Adrenal gland (tissue), 19 donors: ENCODE measurements at places on chromosomes 2 and 18. TPM values are rescaled to one million over a fixed set of nuclear protein-coding genes. Genes with fewer than 3 reads are reported as not detected.

The ADGRF3 gene
- total RNA-seq, result 0.11 TPM

The MTA3 gene
- total RNA-seq, result 51.5 TPM

The TUBA3D gene
- not detected for total RNA-seq

The CNNM3 gene
- 15.1 TPM for total RNA-seq

The RSAD2 gene
- total RNA-seq, result 4.6 TPM

The NYAP2 gene
- total RNA-seq, result not detected

The ZBTB7C gene
- 29.2 TPM for total RNA-seq

The CBLN2 gene
- total RNA-seq, result not detected

The LHCGR gene
- not detected for total RNA-seq

The LBH gene
- 23.5 TPM for total RNA-seq

The IL36B gene
- not detected for total RNA-seq

The ASXL3 gene
- total RNA-seq, result 0.53 TPM

The CLEC4F gene
- not detected for total RNA-seq

The LOXHD1 gene
- total RNA-seq, result 0.30 TPM

The TMEM37 gene
- total RNA-seq, result 19.9 TPM

The GREB1L gene
- 2.5 TPM for total RNA-seq

The C2orf66 gene
- not detected for total RNA-seq

The UBXN2A gene
- 17.3 TPM for total RNA-seq

The SGPP2 gene
- 22.8 TPM for total RNA-seq

The GLI2 gene
- total RNA-seq, result 2.4 TPM

The ANKRD12 gene
- total RNA-seq, result 35.7 TPM

The GALNT13 gene
- total RNA-seq, result 5.2 TPM

The ARHGEF33 gene
- total RNA-seq, result 3.2 TPM

The CD8B2 gene
- total RNA-seq, result not detected

The SETBP1 gene
- total RNA-seq, result 12.6 TPM

The TBR1 gene
- not detected for total RNA-seq

The MAL gene
- not detected for total RNA-seq

The ME2 gene
- 34.8 TPM for total RNA-seq

The ADRA2B gene
- total RNA-seq, result 3.6 TPM

The ASB18 gene
- not detected for total RNA-seq

The TUBB6 gene
- 46.4 TPM for total RNA-seq

The CTAGE1 gene
- total RNA-seq, result not detected

The SPIRE1 gene
- 72.3 TPM for total RNA-seq

The ANAPC1 gene
- 40.3 TPM for total RNA-seq

The WDFY1 gene
- 30.9 TPM for total RNA-seq

The NGEF gene
- total RNA-seq, result 51.9 TPM

The LYG2 gene
- total RNA-seq, result not detected

The FTCDNL1 gene
- total RNA-seq, result 11.6 TPM

The VAMP8 gene
- 57.4 TPM for total RNA-seq

The MATN3 gene
- 2.4 TPM for total RNA-seq

The IL1RL2 gene
- 0.22 TPM for total RNA-seq

The IL1R2 gene
- 18.4 TPM for total RNA-seq

The CTNNA2 gene
- 0.12 TPM for total RNA-seq

The PRKAG3 gene
- total RNA-seq, result not detected

The FEV gene
- total RNA-seq, result 7.2 TPM

The SLC14A1 gene
- 1.3 TPM for total RNA-seq

The VSNL1 gene
- total RNA-seq, result 20.3 TPM

The NAT8 gene
- not detected for total RNA-seq

The CRYBA2 gene
- not detected for total RNA-seq

The GYPC gene
- total RNA-seq, result 139 TPM

The SLC4A5 gene
- total RNA-seq, result 0.14 TPM

The PSTPIP2 gene
- total RNA-seq, result 7.3 TPM

The POTEC gene
- total RNA-seq, result not detected
